ENCODE measurements at places on chromosomes 7 and 10.
A peak's percentile ranks its signal among the peaks of the same experiment; 100 is the strongest.

DNA sequence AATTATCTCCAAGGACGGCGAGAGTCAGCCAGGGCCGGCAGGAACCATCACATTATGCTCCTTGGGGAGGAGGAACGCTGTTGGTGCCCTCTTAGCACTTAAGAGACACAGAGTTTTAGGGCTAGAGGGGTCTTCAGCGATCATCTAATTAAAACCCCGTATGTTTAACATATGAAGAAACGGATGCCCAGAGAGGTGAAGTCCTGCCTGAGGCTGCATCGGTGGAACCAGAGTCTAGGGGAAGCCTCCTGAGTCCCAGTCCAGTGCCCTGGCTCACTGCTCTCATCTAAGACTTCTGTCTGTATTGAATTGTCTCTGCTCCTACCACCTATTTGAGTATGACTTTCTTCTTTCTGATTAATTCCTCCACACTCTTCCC is 688 bp upstream of the ABCB4 start:
- DNase-seq, result no peak

DNA sequence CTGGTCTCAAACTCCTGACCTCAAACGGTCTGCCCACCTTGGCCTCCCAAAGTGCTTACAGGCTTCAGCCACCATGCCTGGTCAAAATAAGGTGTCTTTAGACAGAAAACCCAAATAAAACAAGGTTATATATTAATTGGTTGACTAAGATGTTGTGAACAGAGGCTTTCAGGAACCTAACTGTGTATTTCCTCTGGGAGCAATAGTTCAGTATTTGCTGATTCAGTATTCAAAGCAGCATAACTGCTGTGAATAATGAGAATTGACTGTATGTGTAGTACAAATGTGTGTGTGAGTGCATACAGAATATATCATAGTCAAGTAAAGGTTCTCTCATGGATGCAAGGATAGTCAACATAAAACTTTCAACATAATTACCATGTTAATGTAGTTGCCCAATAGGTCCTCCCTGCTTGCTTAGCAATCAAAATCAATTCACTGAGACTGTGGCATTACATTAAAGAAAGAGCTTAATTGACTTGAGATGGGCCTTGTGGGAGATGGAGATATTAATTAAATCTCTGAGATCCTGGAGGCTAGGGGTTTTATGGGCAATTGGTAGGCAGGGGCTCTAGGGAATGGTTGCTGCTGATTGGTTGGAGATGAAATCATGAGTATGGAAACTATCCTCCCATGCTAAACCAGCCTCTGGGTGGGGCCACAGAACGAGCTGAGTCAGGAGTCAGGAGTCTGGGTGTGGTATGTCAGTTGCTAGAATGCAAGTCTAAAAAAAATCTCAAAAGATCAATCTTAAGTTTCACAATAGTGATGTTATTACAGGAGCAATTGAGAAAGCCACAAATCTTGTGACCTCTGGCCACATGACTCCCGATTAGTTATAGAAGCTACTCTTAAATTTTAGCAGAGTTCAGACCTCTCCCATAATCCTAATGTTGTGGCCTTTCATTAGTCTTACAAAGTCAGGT is 162.7 kb downstream of the AKR1D1 start:
- no peak for DNase-seq

GRCh38 chr10:77580482-77580881 is 57.1 kb downstream of the KCNMA1 start:
- DNase-seq, result no peak

GRCh38 chr10:73648975-73649829 is 6.6 kb downstream of the SYNPO2L start:
- no peak for DNase-seq

DNA sequence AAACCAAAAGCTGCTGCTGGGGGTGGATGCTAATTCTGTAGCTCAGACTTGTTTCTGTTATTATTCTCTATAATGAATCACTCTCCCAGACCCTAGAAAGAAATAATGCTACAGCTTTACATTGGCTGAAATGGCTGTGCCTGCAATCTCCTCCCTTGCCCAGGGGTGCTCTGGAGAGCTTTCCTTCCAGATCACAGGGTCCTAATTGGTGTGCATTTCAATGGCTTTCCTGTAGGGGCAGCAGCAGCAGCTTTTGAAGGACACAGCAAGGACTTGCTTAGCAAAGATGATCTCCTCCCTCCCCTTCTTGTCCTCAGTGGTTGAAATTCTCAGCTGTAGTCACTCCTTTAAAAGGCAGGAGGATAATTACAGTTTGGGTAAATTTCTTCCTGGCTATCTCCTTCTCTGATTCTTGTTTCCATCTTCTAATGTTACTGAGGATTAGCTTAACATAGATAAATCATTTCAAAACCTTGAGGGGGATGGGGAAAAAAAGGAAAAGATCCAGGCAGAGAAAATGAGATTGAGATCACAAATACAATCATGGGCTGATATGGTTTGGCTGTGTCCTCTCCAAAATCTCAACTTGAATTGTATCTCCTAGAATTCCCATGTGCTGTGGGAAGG is 120.2 kb upstream of the CTTNBP2 start:
- DNase-seq, result peak; percentile 30
